ENCODE measurements at places on chromosomes 13 and 19.

DNA sequence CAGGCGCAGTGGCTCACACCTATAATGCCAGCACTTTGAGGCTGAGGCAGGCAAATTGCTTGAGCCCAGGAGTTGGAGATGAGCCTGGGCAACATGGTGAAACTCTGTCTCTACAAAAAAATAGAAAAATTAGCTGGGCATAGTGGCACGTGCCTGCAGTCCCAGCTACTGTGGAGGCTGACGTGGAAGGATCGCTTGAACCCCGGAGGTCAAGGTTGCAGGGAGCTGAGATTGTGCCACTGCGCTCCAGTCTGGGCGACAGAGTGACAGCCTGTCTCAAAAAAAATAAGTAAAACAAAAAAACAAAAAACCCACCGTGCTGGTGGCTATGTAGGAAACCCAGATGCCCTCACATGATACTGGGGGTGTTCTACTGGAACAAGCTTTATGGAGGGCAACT is 16.4 kb downstream of the PHLDB3 start:
- DNase-seq: no peak

GRCh38 chr13:18978447-18978846 is 203.2 kb downstream of the TUBA3C start:
- no peak for DNase-seq

GRCh38 chr13:37141011-37141410 is 35.5 kb upstream of the CSNK1A1L start:
- no peak for DNase-seq

DNA sequence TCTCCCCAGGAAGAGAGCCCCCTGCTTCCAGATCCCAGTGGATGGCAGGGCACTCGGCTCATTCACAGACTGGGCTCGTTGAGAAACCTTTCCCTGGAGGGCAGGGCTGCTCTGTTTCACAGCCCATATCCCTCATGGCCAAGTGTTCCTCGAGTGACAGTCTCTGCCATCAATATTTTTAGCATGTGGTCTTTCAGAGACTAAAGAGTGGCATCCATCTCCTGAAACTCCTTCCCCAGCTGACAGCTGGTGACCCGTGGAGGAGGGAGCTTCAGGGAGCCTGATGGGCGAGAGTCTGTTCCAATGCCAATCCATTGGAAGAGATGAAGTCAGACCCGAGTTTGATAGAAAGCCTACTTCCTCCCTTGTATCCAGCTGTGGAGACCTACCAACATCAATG is 30.7 kb upstream of the ALOX5AP start:
- DNase-seq: no peak

GRCh38 chr19:14818588-14818987 is 16.4 kb downstream of the OR7A5 start:
- DNase-seq: no peak

DNA sequence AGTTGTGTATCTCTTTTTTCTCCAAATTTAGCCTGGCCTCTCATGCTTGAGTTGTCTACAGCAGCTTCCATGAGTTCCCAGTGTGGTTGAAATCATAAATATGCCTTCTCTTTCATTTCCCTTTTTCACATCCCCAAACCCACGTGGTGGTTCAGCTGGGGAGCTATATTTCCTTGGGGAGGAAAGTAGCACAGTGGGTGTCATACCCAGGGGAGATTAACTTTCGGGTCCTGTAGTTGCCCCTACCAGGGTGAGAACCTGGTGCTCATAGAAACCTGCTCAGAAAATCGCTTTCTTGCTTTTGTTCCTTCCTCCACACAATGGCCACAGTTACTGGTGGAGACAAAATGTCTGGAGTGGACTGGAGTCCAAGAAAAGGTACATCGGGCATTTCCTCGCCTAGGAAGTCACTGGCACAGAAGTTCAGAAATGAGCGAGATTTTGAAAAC is 7.0 kb upstream of the LILRA4 start:
- DNase-seq: no peak

DNA sequence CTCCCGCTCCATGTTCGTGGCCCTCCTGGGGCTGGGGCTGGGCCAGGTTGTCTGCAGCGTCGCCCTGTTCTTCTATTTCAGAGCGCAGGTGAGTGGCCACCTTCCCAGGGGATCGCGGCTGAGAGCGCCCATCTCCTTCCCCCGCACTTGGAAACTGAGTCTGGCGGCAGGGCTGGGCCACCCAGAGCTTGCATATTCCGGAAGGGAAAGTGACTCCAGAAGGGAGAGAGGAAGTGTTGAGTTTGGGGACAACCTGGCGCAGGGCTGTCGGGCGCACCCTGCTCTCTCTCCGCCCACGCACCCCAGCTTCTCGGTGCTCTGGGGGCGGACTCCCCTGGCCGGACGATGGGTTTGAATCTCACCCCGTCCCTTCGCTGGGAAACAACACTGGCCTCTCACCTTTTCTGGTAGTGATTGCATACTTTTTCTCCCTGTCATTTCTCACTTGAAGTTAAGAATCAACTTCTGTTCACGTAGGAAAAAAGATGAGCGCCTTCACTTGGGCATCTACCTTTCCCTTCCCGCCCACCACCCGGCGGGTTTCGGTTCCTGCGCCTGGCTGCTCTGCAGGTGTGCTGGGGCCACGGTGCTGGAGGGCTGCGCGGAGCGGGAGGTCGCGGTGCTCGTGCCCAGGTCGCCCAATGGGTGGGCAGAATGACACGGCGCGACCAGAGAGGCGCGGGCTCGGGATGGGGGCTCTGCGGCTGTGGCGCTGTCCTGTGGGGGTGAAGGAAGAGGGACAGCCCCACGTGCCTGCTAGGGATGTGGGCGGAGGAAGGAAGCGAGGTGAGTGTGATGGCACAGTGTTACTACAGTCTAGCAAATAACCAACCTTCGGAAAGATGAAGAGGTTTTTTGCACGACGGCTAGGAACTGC is 721 bp downstream of the TNFSF11 start:
- no peak for DNase-seq

DNA sequence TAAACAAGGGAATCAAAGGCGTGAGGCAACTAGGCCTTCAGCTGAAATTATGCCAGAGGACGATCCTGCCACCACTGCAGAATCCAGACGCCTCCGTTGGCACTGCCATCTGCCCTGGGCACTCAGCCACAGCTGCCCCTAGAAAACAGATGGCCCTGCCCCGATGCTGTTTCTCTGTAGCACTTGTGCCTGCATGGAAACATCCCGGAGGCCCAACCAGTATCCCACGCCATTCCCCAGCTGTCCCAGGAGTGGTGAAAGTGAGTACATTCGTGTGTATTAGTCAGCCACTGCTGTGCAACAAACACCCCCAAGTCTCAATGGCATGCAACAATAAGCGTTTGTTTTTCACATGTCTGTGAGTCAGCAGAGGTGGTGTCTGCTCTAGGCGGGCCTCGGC is 8.9 kb upstream of the CRTC1 start:
- DNase-seq: no peak
